Stomach (tissue), 19 donors: ENCODE measurements at places on chromosomes 2 and 18. TPM values are rescaled to one million over a fixed set of nuclear protein-coding genes. Genes with fewer than 3 reads are reported as not detected.

DNA sequence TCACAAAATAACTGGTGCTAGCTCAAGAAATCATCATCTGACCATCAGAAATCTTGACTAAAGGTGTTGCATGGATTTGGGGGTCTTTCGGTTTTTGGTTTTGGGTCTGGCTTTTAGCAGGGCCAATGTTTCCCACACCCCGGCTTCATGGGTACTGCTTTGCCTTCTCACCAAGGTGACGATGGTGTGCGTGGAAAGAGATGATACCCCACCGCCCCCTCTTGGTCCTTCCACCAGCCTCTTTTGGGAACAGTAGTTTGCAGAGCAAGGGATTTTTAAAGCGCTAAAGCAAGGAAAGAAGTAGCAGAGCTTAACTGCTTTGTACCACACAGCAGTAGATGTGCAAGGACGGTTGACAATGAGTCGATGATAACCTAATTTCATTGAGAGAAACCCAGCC, 42.3 kb downstream of the BOLA3 start:
- DNase-seq = no peak
- no peaks in the 10 kb centered on the region for H3K4me1 ChIP-seq
- no peak overlapping the region for H3K27ac ChIP-seq
- no peak overlapping the region for H3K4me3 ChIP-seq
- peaks cover 43% of the 10 kb centered on the region for H3K36me3 ChIP-seq

- no peak overlapping the region for H3K4me3 ChIP-seq
- DNase-seq = no peak
- H3K27me3 ChIP-seq = no peaks in the 10 kb centered on the region
- no peaks in the 10 kb centered on the region for H3K36me3 ChIP-seq
Measured at GRCh38 chr2:28522481-28522880, 26.6 kb downstream of the PLB1 start.

Gene FAM124B
- polyA plus RNA-seq = 0.56 TPM

DNA sequence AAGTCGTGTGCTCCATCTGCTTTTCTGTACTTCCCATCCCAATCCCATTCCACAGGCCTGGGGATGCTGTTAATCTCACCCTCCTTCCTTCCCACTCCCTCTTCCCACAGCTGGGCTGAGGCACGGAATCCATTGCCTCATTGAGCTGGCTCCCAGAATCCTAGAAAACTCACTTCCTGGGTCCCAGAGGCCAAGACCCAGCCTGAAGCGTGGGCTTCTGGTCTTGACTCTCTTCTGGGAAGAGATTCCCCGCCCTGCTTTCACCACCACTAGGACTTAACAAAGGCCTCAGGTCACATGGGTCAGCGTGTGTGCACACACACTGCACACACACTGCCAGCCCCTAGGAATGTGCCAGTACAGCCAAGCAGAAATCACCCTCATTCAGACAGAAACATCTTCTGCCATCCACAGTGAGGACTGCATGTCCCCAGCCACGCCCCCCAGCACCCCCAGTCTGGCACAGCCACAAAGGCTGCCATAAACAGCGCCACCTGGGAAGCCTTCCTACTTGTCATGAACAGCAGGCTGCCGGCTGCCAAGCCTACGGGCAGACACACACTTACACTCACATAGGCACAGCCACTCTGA, 165.8 kb downstream of the TNS1 start:
- no peak overlapping the region for H3K4me3 ChIP-seq
- peaks cover 66% of the 10 kb centered on the region for H3K36me3 ChIP-seq
- peak overlapping the region; percentile 84 for H3K27ac ChIP-seq
- peaks cover 74% of the 10 kb centered on the region for H3K4me1 ChIP-seq
- no peaks in the 10 kb centered on the region for H3K27me3 ChIP-seq
